Left renal pelvis (tissue), 4 donors: ENCODE measurements at places on chromosomes 2 and 18.

DNA sequence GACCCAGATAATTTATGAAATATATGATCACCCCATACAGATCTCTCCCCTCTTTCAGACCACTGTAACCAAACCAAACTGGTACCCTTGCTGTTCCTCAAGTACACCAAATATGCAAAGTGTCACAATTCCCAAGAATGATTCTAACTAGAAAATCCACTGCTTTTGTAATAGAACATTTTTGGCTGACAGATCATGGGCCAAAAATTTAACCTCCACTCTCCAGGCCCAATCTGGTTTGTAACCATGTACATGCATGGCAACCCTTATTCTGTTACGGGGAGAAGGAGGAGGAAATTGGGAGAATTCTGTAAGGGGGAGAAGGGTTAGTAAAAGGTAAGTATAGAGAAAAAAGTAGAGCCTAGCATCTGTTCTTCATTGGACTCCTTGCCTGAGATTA is 62.0 kb downstream of the IKZF2 start:
- DNase-seq: no peak

- no peak for DNase-seq
Observed at GRCh38 chr2:196980473-196980872, 54.0 kb upstream of the PGAP1 start.

DNA sequence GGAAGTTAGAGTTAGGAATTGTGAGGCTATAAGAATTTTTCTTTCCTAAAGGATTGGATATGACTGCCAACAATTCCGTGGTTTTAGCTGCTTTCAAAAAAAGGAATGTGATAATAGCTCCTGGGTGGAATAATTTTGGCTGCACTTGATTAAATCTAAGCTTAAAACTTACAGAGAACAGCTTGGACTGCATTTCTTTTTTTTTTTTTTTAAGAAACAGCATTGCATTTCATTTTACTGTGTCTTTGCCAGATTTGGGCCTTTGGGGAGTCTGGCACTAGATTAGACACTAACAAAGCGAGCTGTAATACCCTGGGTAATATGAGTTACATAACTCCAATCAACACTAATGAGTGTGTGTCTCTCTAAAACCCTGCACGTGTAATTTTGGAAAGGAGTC is 37.8 kb upstream of the ZNF397 start:
- no peak for DNase-seq

- DNase-seq: peak; percentile 79
Observed at GRCh38 chr2:38508311-38509039, 94.3 kb downstream of the HNRNPLL start.

- no peak for DNase-seq
Observed at GRCh38 chr2:17765398-17765797, 11.5 kb downstream of the GEN1 start.

GRCh38 chr18:3081584-3081991 is 68.6 kb upstream of the LPIN2 start:
- DNase-seq: no peak

DNA sequence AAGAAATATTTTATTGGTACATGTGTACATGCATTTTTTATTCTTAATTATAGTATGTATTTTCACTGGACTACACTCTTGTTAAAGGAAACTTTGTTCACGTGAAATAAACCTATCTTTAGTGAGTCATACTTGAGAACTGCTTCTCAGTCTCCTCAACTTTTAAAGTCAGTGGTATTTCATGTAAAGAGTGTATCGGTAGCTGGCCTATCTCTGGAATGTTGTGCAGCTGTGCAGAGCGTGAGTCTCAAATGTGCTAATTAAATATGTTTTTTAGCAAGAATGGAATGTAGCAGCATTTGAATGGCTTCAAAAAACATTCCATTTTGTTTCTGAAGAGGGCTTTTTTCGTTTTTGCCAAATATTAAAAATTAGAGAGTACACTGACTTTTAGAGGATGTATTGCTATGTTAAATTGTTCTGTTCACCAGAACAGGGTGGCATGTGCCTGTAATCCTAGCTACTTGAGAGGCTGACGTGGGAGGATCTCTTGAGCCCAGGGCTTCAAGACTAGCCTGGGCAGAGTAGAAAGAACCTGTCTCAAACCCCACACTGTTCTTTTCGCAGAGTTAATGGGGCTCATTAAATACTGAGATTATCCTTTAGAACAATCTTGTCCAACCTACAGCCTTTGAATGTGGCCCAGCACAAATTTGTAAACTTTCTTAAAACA is 14.3 kb downstream of the SPTBN1 start:
- DNase-seq: no peak

- peak; percentile 32 for DNase-seq
Observed at GRCh38 chr2:98730053-98730706, 752 bp downstream of the MGAT4A start.
